ENCODE measurements at places on chromosomes 16 and 17. TPM values are rescaled to one million over a fixed set of nuclear protein-coding genes. Genes with fewer than 3 reads are reported as not detected.

ORMDL3 gene
- total RNA-seq: 39.3 TPM

HSPB9 gene
- total RNA-seq: not detected

MYO15A gene
- 1.6 TPM for total RNA-seq

MYH10 gene
- 38.8 TPM for total RNA-seq

NPIPB6 gene
- 1.1 TPM for total RNA-seq

TMIGD1 gene
- not detected for total RNA-seq

UNK gene
- 34.7 TPM for total RNA-seq

PLD6 gene
- total RNA-seq: 5.1 TPM

PRAC1 gene
- not detected for total RNA-seq

TPSD1 gene
- total RNA-seq: 0.54 TPM

NOTUM gene
- total RNA-seq: 0.27 TPM

ZDHHC1 gene
- total RNA-seq: 6.7 TPM

ZSCAN10 gene
- under 0.01 TPM for total RNA-seq

TMEM100 gene
- not detected for total RNA-seq

WWP2 gene
- 42.0 TPM for total RNA-seq

NME2 gene
- total RNA-seq: 608 TPM

RAP1GAP2 gene
- total RNA-seq: 28.0 TPM

GCGR gene
- total RNA-seq: not detected

CHMP6 gene
- 16.2 TPM for total RNA-seq

SCPEP1 gene
- 8.3 TPM for total RNA-seq
